Hematopoietic multipotent progenitor cell treated with erythropoietin and hydrocortisone succinate and interleukin-3 and kit ligand, for 4 days (in vitro differentiated cells): ENCODE measurements at places on chromosomes 2 and 18.
A peak's percentile ranks its signal among the peaks of the same experiment; 100 is the strongest.

- DNase-seq = peak; percentile 14
Observed at GRCh38 chr2:172340394-172340793, 87.0 kb upstream of the ITGA6 start.

GRCh38 chr2:73575261-73575660, 67.0 kb downstream of the NAT8 start:
- no peak for DNase-seq

GRCh38 chr2:175103191-175103590, 64.8 kb downstream of the ATF2 start:
- no peak for DNase-seq

- peak; percentile 50 for DNase-seq
Observed at GRCh38 chr2:219060821-219061791, at the start of gene IHH. Gene IHH (minus strand): TSS chr2:219060921. CDS start chr2:219060467, 454 bp downstream.

GRCh38 chr2:219010162-219010756, 17.0 kb upstream of the CRYBA2 start:
- DNase-seq = peak; percentile 43

- no peak for DNase-seq
Observed at GRCh38 chr2:128444121-128444771, 125.6 kb upstream of the HS6ST1 start.

DNA sequence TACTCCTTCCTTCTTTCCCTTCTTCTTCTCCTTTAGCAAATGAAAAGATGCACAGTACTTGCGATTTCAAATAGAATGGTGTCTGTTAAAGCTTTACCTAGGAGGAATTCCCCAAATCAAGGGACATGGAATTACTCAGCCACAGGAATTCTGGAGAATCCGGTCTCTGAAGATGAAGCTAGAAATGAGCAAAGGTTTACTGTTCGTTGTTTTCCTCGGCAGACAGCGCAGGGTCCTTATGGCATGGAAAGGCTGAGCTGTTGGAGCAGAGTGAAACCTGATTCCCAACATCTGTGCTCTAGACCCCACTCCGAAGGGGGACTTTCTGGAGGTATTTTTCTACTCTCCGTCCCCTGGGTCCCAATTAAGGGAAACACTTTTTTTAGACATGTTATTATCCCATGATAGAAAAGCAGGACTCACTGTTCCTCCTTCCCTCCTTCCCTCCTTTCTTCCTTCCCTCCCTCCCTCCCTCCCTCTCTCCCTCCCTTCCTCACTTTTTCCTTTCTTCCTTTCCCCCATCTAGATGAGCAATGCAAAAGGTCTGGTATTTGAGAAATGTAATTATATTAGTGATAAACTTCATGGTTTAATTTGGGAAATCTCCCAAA, 47.1 kb downstream of the CDCA7 start:
- no peak for DNase-seq

GRCh38 chr2:72133721-72134407, 13.8 kb downstream of the CYP26B1 start:
- DNase-seq = no peak

- peak; percentile 41 for DNase-seq
Observed at GRCh38 chr2:57602733-57603132, 443.9 kb upstream of the VRK2 start.

GRCh38 chr2:7841751-7842150, 840.1 kb upstream of the ID2 start:
- DNase-seq = no peak

DNA sequence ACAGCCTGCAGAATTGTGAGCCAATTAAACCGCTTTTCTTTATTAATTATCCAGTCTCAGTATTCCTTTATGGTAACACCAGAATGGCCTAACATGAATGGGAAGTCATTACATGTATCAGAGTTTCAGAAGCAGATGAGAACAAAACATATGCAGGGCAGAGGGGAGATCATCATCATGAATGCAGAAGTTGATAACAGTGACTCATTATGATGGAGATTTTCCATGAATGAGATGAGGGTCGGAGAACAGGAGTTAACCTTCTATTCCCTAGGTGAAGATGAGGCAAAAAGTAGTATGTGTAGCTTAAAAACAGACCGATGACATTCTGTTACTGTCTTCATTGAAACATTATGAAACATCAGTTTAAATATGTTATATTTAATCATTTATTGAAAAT, 59.5 kb upstream of the PPM1B start:
- DNase-seq = no peak

DNA sequence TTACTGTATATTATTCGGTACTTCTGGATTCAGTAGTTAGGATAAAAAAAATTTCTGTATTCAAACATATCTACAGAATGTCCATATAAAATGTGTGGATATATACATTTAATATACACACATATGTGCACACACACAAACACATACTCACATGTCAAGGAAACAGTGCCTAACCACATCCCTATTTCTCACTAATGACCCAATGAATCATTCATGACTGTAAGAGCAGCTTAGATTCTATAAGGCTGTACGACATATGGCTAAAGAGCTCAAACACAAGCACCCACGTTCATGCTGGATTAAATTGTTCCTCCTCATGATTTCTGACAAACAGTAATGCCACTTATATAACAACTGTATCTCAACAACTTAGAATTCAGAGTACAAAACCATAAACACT, 457.3 kb downstream of the ADCYAP1 start:
- DNase-seq = peak; percentile 19

DNA sequence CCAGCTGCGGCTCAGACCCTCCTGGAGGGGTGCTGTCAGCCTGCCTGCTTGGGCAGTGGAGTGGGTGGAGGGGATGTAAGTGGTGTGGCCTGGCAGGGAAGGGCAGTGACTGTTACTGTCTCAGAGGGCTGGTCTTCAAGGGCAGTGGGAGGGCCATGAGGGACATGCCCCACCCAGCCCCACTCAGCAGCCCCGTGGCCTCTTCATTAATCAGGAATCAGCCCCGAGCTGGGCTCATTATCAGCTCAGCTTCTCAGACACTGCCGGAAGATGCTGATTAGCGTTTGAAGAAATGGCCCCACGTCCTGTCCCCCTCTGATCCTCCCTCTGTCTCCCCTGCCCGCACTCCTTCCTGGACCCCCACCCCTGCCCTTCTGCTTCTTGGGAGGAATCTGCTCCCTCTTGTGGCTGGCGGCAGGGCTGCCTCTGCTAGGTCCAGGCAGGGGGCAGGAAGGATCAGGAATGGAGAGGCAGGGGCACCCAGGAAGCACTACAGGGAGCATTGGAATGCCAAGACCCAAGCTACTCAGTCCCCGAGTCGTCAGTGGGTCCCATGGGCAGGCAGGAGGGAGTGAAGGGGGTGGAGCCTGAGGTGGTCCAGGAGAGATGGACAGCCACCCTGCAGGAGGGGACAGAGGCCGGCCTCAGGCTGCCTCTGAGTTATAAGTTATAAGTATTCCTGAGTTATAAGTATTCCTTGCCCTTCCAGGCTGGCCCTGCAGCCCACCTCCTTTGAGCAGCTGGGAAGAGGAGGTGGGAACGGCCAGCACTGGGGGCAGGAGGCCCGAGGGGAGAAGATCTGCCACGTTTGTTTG, 7.0 kb downstream of the ASIC4 start:
- DNase-seq = peak; percentile 95

GRCh38 chr2:107717661-107718060, 109.0 kb upstream of the RGPD4 start:
- no peak for DNase-seq

DNA sequence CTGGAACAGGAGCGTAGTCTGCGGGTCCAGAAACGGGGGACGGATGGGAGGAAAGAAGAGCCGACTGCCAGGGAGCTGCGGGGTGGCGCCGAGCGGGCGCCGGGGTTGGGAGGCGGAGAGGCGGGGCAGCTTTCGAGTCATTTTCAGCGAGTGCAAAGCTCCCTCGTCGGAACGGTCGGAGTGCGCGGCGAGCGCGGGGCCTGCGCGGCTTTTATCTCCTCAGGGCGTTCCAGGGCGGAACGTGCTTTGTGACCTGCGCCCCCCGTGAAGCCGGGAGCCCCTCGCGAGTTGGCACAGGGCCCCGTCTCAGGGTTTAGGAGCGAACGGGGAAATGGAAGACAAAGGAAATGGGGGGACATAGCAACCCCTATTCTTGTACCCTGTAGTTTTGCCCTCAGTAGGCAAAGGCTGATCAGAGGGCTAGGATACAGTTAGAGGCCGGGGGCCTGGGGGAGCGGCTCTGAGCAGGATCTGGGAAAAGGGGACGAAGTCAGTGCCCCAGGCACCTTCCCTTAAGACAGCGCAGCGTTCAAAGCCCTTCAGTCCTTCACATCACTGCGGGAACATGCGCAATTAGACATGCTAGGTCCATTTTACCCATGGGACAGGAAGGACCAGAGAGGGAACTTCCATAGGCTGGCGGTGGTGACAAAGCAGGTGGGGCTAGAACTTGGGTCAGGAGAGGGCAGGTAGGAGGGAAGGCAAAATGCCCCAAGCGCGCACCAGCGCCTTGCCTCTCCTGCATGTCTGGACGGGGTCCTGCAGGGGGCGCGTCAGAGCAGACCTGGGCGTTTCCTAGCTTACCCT, 60.1 kb upstream of the IL1RL1 start:
- peak; percentile 81 for DNase-seq

GRCh38 chr2:97713296-97714083, at the start of gene ZAP70:
Gene ZAP70 (plus strand): TSS chr2:97713576. CDS start chr2:97724037, 10,461 bp downstream.
- DNase-seq = no peak

- DNase-seq = no peak
Observed at GRCh38 chr2:26312471-26312870, 33.5 kb upstream of the SELENOI start.

GRCh38 chr18:24016643-24017042, 2.1 kb downstream of the TTC39C start:
- DNase-seq = peak; percentile 35

DNA sequence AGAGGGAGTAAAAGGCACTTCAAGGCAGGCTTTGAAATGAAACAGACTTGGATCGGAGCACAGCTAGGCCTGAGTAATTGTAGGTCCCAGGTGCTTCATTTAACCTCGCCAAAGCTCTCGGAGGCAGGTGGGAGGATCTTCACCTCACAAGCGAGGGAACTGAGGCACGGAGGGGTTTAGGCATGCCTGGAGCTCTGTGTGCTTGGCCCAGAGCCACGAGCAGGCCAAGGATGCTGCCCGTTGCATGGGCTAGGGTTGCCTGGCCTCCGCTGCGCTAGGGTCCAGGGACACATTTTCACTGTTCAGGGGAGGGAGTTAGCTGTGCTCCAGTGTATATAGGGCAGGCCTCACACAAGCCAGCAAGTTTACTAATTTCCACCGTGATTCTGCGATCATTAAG, 11.2 kb downstream of the TMEM37 start:
- no peak for DNase-seq

DNA sequence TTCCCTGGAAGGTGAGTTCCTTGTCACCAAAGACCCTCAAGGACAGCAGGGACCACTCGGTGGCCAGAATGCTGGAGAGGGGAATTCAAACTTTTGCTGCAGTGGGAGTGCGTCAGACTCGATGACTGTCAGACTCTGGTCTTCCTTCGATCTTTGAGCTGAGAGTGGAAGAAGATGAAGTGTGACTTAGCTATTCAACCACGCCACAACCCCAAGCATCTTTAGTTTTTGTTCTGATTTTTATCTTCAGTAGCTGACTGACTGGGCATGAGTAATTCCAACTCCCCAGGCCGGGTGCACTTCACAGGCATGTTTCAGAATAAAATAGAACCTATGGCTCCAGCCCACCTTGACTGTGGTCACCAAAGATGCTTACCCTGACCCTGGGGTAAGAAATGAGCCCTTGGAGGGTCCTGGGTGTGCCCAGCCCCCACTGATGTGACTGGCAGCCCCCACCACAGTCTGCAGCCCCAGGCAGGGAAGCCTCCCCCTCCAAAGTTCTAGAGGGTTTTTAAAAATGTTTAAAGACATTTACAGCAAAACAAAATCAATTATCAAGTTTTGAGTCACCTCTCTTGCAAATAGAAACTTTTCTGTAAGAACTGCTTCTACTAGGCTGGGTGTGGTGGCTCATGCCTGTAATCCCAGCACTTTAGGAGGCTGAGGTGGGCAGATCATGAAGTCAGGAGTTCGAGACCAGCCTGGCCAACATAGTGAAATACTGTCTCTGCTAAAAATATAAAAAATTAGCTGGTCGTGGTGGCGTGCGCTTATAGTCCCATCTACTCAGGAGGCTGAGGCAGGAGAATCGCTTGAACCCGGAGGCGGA, 24.9 kb upstream of the YWHAQ start:
- DNase-seq = peak; percentile 56

GRCh38 chr2:76316691-76317090, 606.0 kb upstream of the GCFC2 start:
- no peak for DNase-seq

GRCh38 chr18:74329688-74330205, 14.1 kb downstream of the C18orf63 start:
- no peak for DNase-seq

DNA sequence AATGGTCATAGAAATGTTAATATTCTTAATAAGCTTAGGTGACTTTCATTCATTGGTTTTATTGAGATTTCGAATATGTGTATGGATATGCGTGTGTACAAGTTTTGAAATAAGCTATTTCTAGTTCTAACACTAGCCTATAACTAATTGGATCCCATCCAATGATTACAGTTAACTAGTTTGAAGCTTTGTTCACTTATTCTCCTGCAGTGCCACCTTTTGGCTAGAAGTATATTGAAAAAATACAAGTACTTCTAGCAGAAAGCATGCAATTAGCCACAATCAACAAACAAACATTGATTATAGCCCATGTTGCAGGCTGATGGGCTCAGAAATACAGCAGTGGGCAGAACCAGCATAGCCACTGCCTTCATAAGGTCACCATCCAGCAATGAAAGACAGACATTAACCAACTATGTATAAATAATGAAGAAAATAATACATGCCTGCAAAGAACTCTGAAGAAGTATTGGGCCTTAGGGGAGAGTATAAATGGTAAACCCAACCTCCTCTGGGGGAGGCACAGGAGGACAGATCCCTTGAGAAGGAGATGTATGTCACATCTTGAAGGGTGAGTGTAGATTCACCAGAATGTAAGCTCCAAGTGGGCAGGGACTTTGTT, 5.1 kb upstream of the PIEZO2 start:
- DNase-seq = peak; percentile 85

GRCh38 chr18:7931763-7932162, 364.6 kb downstream of the PTPRM start:
- DNase-seq = no peak

DNA sequence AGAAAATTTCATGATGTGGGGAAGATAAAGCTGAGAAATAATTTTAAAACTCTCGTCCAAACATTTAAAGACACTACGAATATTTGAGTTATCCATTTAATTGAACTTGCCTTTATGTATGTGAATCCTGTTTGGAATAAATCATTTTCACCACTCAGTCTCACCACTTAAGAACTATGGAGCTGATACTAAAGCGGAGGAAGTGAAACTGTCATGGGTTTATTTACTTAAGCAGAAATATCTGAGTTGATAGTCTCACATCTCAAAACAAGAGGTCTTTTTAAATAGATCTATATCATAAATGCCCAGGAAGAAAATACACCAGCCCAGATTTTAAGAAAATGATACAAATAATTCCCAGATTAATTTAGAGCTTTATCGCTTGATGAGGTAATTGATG, 532.4 kb downstream of the ZNF804A start:
- no peak for DNase-seq

DNA sequence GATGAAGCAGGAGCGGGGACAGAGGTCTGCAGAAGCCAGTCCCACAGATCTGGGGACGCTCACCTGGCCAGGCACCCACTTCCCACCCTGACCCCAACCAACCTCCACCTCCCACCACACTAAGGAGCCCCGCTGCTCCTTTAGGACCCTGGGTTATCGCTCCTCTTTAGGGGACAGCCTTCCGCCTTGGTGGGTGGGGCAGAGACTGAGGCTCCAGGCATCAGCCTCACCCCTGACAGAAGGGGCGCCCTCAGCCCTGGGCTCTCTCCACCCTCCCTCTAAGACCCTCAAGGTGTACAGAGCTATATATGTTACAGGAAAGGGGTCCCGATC, 33.5 kb upstream of the SLC66A3 start:
- no peak for DNase-seq

GRCh38 chr18:30970196-30970816, 72.2 kb downstream of the DSC3 start:
- peak; percentile 60 for DNase-seq
